ENCODE measurements at places on chromosomes 2 and 18. TPM values are rescaled to one million over a fixed set of nuclear protein-coding genes. Genes with fewer than 3 reads are reported as not detected.

The TNFRSF11A gene
- 3.8 TPM for total RNA-seq

The DPP4 gene
- total RNA-seq, result 39.1 TPM

The ARHGAP28 gene
- 0.03 TPM for total RNA-seq

The SIGLEC15 gene
- 1.8 TPM for total RNA-seq

The ALK gene
- 0.07 TPM for total RNA-seq

The FAP gene
- total RNA-seq, result 172 TPM

The CYP27A1 gene
- 6.8 TPM for total RNA-seq

The IL1RN gene
- total RNA-seq, result not detected

The ALPI gene
- not detected for total RNA-seq

Data from smooth muscle cell of the pulmonary artery (primary cell).